ENCODE measurements at places on chromosomes 6 and 20.
A peak's percentile ranks its signal among the peaks of the same experiment; 100 is the strongest.

GRCh38 chr20:57493091-57493615, 31.8 kb downstream of the CTCFL start:
- no peak for DNase-seq

- no peak for DNase-seq
Observed at GRCh38 chr20:60467078-60467477, 508.9 kb downstream of the CDH26 start.

DNA sequence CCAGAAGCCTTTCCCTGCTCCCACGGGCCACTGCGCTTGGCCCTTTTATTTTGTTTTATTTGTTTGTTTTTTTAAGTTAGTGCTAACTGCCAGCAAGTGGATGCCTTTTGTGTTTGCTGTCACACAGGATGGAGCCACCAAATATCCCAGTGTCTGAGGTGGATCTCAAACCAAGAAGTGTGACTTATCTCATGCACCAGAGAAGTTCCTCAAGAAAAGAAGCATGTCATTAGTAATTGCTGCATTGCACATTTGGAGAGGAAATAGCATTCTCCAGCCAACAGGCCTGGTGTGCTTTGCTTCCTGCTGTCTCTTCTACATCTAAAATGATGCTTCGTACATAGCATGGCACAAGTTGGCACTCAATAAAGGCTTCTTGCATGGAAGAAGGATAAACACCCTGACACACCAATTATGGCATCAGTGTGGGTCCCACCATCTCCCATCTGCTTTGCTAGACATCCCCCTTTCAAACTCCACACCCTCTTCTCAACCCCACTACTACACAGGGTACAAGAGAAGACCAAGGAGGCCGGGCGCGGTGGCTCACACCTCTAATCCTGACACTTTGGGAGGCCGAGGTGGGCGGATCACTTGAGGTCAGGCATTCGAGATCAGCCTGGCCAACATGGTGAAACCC, 1.9 kb upstream of the ATP9A start:
- no peak for DNase-seq

DNA sequence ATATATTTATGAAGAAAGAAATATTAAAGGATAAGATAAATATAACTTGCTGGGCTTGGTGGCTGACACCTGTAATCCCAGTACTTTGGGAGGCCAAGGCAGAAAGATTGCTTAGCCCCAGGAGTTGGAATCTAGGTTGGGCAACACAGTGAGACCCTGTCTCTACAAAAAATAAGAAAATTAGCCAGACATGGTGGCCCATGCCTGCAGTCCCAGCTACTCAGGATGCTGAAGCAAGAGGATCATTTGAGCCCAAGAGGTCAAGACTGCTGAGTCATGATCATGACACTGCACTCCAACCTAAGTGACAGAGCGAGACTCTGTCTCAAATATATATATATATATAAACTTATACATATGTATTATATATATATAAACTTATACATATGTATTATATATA, 164.0 kb downstream of the MRPL14 start:
- DNase-seq: no peak

DNA sequence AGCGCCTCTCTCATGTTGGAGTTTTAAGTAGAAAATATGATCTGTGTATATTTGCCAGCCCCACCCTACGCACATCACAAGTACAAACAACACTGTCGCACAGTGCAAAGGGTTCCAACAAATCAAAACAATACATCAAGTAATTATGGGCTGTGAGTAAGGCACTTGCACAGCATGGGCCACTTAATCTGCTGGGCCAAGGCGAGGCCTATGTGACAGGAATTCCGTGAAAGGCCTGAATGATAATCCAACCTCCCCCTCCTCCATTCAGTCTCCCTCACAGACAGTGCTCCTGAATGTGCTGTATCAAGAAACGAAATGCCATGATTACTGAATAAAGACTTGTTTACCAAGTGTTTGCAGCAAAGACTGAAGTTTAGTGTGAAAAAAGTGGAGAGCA, 130.1 kb upstream of the SLC2A12 start:
- DNase-seq: no peak

DNA sequence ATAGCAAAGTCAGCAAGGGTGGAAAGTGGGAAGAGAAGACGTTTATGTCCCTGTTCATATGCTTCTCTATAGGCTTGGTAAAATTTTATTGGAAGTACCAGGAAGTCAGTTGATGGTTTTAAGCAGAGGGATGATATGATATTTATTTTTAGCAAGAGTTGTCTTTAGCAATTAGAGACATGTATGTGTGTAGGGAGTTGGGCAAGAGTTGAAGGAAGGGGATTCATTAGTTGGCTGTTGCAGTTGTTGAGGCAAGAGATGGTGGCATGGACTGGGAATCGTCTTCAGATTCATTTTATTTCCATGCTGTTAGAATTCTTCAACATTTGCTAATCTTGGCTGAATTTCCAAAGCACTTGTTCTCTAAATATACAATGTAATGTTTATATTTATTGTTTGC, 85.6 kb downstream of the QKI start:
- no peak for DNase-seq

GRCh38 chr6:68086199-68086598, 548.9 kb upstream of the ADGRB3 start:
- no peak for DNase-seq

GRCh38 chr20:4490045-4490444, 231.7 kb upstream of the PRND start:
- DNase-seq: no peak

DNA sequence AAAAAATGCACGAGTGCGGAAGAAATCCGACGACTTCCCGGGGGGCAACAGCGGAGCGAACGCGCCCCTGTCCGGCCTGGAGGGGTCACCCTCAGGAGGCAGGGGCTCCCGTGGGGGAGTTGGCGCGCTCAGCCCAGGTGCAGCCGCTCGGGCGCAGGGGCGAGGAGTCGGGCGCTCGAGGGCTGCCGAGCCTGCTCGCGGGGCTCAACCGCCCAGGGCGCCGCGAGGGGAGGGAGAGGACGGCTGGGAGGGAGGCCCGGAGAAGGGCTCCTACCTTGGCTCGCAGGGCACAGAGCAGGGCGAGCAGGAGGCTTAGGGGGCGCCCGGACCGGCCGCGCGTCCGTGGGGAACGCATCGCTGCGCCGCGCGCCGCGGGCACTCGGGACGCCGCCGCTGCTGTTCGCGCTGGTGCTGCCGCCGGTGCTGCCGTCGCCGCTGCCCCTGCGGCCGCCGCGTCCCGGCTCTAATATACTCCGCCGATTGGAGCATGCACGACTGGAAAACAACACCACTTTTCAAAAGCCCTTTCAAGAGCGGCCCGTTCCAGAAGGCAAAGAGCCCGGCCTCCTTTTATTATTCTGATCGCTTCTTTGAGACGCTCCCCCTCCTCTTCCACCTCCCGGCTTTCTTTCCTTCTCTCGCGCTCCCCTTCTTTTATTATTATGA, 490 bp downstream of the JAG1 start:
- DNase-seq: peak; percentile 18

GRCh38 chr6:34680802-34681515, 15.6 kb downstream of the ILRUN start:
- DNase-seq: no peak

Measured in NCI-H1930 (cell line).